ENCODE measurements at places on chromosomes 2 and 18.

DNA sequence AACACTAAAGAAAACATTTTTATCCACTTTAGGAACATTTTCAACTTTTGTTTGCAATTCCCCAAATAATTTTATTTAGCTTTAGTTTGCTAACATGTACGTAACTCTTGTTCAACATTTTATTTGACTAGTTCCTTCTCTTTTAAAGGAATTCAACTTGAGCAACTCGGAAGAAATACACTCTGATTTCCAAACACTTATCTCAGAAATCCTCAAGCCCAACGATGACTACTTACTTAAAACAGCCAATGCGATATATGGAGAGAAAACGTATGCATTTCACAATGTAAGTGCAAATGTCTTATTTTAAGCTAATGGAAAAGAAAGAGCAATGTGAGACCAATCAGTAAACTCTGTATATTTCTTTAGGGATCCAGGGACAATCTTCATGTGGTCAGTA, 10.1 kb downstream of the SERPINB10 start:
- DNase-seq = no peak

DNA sequence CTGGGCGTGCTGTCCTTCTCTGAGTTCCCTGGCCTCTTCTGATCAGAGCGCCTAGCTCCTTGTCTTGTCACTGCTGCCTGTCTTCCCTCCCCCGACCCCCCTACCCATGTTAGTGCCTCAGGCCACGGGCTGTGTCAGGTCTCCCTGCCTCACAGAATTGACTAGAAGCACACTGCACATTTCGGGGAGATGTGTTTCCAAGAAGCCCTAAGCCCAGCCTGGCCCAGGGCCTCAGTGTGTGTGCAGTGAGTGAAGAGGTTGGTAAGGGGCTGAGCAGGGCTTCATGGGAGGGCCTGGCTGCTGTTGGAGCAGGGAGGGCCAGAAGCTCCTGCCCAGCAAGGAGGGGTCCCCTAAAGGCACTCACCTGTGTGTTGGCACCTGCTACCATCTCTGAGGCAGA, 13.1 kb downstream of the KCNF1 start:
- no peak for DNase-seq

DNA sequence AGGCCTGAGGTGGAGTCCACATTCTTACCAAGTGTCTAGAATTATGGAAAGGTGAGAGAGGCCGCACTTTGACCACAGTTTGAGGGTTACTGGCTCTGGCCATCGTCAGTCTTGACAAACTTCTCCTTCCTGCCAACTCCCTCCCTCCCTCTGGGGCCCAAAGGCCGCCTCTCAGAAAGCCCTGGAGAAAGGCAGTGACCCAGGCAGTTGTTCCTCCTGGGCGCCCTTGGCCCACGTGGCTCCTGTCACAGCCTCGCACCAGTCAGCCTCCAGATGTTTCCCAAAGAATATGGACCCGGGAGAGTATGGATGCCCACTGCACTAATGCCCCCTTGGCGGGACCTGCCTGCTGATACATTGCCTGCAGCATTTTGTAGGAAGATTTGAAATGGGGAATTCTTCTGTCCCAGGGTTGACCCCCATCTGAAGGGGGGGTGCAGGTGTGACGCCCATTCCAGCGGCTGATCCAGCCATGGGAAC, 61.7 kb downstream of the ASB1 start:
- DNase-seq = peak; percentile 1

DNA sequence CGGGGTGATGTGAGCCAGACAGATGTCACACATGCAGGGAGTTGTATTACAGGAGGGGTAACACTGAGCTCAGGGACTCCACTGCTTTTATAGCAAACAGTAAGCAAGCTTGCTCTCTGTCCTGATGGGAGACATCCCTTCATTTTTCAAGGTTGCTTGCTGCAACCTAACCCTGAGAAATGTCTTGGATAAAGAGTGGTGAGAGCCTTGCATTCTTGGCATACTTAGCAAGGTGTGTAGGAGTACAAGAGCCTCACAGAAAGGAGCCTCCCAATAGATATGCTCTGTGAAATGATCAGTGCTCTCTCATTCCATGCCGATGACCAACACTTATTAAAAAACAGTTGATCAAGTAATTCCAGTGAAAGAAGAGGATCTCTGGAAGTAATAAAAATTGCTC, 8.1 kb downstream of the PFN4 start:
- DNase-seq = no peak

- DNase-seq = no peak
Observed at GRCh38 chr2:226023383-226023782, 623.9 kb downstream of the NYAP2 start.

- DNase-seq = no peak
Observed at GRCh38 chr2:224882291-224883171, 159.7 kb downstream of the DOCK10 start.

GRCh38 chr2:206981739-206982340, 42.5 kb downstream of the CPO start:
- DNase-seq = peak; percentile 87

GRCh38 chr2:217793566-217794132, 209.1 kb downstream of the TNS1 start:
- no peak for DNase-seq

GRCh38 chr2:64819774-64820688, 166.3 kb upstream of the SERTAD2 start:
- DNase-seq = no peak

DNA sequence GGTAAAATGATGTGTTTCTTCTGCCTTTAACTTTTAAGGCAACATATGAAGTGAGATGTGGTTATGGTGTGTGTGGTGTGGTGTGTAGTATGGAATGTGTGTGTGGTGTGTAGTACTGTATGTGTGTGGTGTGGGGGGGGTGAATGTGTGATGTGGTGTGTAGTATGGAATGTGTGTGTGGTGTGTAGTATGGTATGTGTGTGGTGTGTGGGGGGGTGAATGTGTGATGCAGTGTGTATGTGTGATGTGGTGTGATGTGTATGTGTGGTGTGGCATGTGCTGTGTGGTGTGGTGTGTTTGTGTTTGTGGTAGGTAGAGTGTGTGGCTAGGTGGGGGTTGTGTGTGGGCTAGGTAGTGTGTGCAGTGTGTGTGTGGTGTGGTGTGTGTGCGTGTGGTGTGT, 17.2 kb upstream of the ARL4C start:
- DNase-seq = no peak

DNA sequence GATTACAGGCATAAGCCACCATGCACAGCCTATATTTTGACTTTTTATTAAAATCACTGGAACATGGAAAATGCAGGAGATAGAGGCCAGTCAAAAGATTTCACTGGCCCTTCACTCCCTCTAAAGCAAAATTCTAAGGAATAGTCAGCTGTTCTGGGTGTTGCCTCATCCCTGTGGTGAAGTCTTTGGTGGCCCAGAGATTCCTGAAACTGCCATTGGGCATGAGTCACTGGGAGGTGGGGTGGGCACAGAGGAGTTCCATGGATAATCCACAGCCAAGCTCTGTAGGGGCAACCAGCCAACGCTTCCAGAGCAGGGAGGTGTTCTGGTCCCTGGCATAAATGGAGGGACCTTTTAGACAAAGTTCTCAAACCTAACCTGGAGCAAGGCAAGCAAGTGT, 89.7 kb upstream of the TTC39C start:
- no peak for DNase-seq

GRCh38 chr2:71857636-71858035, 290.0 kb downstream of the CYP26B1 start:
- no peak for DNase-seq

DNA sequence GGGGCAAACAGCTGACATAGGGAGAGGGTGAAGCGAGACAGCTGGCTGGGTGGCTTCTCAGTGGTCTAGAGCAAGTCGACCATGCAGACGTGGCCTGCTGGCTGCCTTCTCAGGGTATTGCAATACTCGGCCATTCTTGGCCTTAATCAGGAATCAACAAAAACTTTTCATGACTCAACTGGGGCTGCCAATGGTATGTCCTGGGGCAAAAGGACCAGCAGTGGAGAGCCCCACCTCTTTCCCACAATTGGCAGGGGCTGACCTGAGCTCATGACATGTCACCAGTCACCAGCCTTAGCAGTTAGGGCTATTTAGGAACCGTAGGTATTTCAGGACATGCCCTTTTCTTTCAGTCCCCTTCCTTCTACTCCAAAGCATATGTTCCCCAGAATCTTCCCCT, 19.1 kb downstream of the PLA2R1 start:
- DNase-seq = no peak

GRCh38 chr2:23131066-23131575, 253.9 kb upstream of the KLHL29 start:
- no peak for DNase-seq

GRCh38 chr2:235868645-235869044, 299.5 kb downstream of the GBX2 start:
- DNase-seq = no peak

DNA sequence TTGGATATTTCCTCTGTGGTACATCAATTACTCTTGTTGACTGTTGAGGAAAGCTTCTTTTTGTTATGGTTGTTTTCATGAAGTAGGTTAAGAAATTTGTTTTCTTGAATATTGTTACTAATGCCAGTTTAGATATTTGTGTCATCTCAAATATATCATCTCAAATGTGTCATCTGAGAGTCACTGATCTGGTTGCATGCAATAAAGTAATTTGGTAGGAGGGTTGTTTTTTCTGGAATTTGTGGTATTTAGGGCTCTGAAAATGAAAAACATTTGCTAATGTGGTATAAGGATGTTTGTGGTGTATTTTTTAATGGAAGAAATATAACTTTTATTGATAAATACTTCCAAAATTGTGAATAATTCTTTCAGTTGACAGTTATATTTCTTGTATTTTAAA, 117.7 kb downstream of the GREB1L start:
- no peak for DNase-seq

- DNase-seq = no peak
Observed at GRCh38 chr2:65351948-65352595, 80.3 kb downstream of the SPRED2 start.

GRCh38 chr2:7984693-7985353, 697.0 kb upstream of the ID2 start:
- DNase-seq = no peak

GRCh38 chr18:57921708-57922107, 118.6 kb upstream of the ATP8B1 start:
- no peak for DNase-seq

DNA sequence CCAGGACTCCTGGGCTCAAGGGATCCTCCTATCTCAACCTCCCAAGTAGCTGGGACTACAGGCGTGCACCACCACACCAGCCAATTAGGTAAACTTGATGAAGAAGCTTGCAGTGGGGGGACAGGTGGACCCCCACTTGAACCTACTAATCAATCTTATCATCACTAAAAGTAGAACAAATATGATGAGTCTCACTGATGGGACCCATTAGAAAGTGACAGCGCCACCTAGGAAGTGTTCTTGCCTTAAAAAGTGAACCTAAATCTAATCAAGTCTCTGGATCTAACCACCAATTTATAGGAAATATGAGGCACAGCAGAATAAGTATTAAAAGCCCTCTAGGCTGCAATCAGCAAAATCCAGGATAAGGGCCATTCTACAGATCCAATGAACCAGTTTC, 79.2 kb downstream of the BIN1 start:
- no peak for DNase-seq

GRCh38 chr18:28972333-28972907, 795.5 kb upstream of the CDH2 start:
- no peak for DNase-seq

GRCh38 chr2:157471078-157471477, 27.2 kb upstream of the CYTIP start:
- no peak for DNase-seq

DNA sequence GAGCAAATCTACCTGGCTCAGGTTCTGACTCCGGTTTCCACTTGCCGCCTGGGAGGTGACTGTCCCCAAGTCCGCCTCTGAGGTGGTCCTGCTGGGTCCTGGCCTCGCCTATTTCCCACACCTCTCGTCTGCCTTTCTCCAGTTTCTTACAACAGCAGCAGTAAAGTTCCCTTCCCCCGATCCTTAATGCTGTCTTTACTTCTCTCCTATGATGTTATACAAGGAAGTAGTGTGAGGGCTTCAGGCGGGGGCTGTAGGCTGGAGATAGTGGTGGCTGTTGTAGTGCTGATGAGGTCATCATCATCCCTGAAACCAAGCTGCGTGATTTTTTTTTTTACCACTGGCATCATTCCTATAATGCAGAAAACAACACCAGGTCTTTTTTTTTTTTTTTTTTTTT, 18.9 kb downstream of the TGIF1 start:
- no peak for DNase-seq

DNA sequence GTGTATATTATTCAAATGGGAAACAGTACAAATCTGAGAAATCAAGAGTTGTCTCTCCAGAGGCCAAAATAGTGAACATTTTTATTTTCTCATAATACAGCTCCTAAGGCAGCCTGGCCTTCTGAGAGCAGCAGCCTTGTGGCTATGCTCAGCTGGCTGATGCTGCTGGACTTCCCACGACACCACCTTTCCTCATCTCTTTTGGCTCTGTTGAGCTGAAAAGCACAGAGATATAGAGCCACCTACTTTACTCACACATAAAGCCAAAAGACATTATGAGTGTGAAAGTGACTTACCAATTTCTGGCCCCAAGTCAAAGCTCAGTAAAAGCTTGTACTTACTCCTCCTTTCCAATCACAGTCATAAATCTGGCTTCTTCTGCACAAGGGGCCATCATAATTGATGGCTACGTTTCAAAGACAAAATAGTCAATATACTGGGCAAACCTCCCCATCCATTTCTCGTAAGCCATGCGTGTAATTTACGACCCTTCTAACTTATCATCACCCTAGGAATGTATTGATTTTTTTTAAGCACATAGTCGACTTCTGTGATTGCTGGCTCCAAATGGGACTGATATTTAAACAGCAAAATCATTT, 18.6 kb upstream of the REG3A start:
- no peak for DNase-seq

DNA sequence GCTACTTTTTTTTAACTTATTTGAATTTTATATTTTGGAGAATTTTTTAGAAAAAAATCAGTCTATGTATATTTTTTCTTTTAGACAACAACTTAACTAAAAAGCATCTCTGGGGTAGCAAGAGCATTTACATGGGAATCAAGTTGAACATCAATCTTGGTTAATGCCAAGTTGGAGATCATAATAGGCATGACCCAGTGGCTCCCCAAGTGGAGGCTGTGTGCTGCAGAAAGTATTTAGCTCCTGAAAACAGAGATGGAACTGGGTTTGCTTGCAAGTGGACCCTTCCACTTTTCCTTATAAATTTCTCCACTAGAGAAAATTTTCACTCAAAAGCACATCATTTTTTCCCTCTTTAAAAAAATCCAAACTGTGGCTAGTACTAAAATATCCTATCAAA, 23.9 kb upstream of the CAVIN2 start:
- DNase-seq = no peak

DNA sequence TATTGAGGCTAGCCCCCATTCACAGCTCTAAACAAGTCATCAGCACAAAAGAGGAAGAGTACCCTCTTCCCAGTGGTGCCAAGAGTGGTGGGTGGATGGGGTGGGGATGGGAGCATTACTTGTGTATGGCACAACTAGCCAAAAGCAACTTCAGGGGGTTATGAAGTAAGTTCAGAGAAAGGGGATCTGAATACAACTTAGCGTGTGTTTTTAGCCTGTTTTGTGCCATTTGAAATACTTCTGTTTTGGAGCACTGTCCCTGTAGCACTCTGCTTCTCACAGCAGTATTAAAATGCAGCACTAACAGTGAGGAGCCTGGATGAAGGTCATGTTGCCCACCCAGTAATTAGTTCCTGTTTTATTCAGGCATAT, 113.5 kb downstream of the CRIM1 start:
- DNase-seq = no peak

GRCh38 chr2:24456599-24457556, 34.2 kb upstream of the NCOA1 start:
- peak; percentile 78 for DNase-seq

GRCh38 chr2:105129722-105130232, 91.9 kb downstream of the MRPS9 start:
- no peak for DNase-seq

GRCh38 chr2:9095690-9096089, 92.2 kb upstream of the MBOAT2 start:
- DNase-seq = peak; percentile 39
